ENCODE measurements at places on chromosomes 12 and 14.
A peak's percentile ranks its signal among the peaks of the same experiment; 100 is the strongest.

DNA sequence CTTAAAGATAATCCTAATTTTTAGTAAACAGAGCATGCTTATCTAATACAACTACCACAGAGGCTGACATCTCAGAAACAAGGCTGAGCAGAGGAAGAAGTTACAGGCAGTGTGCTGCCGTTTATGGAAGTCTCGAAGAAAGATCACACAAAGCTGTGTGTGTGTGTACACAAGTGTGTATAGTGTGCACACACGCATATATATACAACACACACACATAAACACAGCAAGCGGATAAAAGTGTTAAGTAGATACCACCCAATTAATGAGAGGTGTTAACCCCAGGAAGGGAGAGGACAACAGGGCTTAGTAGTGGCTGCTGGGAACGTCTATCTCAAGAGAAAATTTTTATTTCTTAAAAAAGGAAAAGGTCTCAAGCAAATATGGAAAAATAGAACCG, 15.3 kb downstream of the CCDC88C start:
- no peak for DNase-seq

DNA sequence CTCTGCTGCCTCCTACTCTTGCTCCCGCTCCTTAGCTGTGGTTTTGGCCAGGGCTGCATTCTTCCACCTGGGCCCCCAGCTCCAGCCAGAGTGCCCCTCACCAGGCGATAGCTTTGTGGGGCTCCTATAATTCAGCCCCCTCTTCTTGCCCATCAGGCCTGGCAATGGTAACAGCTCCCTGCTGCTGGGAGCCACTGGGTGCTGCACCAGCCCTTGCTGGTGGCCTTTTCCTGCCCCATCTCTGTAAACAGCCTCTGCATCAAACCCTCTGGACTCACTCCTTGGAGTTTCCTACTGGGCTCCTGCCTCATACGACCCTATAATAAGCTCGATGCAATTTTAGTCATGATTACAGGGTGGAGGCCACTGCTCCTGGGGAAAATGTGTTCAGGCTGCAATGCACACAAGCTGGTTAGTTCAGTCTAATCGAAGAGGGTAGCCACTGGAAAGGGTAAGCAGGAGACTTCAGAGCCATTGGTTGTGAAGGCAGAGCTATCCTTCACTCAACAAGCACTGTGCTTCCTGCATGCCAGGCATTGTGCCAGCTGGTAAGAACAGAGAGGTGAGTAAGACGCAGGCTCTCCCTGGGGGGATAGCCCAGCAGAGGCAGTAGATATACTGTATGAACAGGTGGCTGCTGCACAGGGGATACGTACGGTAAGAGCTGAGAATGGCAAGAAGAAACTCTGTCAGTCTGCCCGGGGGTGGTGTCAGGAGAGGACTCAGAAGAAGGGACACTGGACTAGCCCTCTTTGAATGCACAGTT, 24.7 kb downstream of the CLMN start:
- no peak for DNase-seq

DNA sequence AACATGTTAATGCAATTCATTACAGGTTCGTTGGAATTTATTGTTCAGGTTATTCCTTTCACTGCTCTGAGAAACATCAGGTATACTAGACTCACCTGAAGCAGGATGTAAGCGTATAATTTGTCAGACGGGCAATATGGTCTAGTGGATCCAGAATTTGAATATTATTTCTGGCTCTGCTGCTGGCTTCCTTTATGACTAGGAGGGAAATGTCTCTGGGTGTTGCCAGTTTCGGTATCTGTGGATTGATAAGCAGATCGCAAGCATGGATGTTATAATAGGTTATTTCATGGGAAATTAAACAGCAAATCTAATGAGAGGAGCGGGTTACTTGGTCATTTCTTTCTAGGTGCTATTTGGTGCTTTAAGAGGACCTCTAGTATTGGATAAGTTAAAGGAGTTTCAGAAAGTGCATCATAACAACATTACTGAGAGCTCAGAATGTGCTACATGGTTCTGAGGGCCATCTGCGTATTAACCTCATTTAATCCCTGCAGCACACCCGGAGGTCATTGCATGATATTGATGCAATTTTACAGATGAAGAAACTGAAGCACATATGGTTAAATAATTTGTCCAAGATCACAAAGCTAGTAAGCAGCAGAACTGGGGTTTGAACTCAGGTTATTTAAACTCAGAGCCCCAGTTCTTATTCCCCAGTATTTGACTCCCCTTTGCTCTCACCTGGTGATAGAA, 47.3 kb upstream of the BCAT1 start:
- no peak for DNase-seq

DNA sequence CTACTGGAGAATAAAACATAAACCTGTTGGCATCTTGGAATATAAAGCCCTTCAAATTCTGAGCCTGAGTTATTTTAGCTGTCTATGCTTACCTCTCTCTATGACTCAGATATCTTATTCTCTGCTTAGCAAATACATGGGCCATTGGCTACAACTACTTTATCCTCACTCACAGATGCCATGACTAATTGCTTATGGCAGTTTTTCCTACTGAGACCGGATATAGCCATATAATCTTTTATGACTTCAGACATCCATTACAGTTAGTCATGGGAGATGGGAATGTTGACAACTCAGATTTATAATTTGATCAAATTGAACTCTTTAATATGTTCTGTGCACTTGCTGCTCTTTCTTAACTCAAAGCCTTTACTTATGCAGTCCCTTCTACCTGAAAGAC, 502.4 kb upstream of the ATP2B1 start:
- no peak for DNase-seq

- DNase-seq, result no peak
These were observed 553.6 kb upstream of the ATP2B1 start for GRCh38 chr12:90262251-90262650.

- DNase-seq, result no peak
These were observed 44.1 kb upstream of the KCNJ8 start for GRCh38 chr12:21818627-21819026.

DNA sequence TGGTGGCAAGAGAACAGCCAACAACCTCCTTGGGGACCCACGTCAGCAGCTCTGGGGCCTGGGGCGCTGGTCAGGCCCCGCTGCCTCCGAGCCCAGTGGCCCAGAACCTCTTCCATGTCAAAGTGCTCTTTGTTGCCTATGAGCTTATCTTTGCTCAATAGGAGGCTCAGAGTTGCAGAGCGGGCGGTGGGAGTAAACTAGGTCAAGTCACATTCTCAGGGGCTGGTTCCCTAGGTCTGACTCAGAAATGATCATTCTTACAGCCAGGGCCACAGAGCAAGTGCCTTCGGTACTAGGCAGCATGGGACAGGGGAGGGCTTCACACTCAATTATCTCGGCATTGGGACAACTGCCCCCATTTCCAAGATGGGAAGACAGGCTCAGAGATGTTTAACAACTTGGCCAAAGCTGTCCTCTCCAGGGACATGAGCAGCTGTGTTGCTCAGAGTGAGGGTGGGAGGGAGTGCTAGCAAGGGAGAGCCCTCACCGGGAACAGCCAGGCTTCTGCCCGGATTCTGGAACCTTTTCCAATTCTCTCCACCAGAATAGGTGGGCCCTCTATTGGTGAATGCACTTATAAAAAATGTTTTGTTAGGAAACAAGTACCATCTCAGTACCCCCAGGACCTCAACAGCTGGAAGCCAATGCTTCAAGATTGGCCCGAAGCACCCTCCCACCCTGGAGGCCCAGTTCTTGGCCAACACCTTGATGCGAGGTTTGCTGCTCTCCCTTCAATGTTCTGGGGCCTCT, 11.9 kb downstream of the SLC25A29 start:
- DNase-seq, result no peak

- DNase-seq, result no peak
These were observed 156.8 kb upstream of the PDE3A start for GRCh38 chr12:20211541-20211940.

GRCh38 chr12:125773033-125773640, 707.9 kb downstream of the AACS start:
- no peak for DNase-seq

DNA sequence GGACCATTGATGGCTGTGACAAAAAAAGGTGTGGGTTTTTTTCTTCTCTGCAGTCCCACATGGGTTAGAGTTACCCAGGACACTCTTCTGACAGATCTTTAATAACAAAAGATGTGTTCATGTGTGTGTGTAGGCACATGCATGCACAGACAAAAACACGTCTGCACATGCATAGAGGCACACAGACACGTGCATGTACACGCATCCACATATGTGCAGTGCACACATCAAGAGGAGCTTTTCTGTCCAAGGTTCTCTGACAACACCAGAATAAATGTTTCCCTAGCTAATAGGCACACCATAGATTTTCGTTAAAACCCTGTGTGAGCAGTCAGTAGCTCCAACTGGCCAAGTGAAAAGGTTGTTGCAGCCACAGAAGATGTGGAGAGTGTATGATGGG, 2.8 kb upstream of the MYL2 start:
- DNase-seq, result no peak

GRCh38 chr12:117412465-117413188, 51.2 kb upstream of the NOS1 start:
- no peak for DNase-seq

- DNase-seq, result no peak
These were observed 26.1 kb downstream of the JDP2 start for GRCh38 chr14:75453817-75454434.

DNA sequence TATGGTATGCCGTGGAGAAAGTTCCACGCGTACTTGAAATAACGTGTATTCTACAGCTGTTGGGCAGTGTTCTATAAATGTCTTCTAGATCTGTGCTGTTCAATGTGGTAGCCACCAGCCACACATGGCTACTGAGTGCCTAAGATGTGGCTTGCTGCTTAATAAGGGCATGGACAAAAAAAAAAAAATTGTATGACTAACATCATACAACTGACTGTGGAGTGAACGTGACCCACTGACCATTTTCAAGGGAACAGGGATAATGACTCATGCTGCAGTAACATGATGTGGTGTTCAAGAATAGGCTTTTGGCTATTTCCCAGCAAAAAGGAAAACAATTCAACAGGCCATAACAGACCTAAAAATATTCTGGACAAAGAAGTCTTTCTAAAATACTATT, 13.0 kb downstream of the ATG14 start:
- peak; percentile 98 for DNase-seq

- peak; percentile 93 for DNase-seq
These were observed 25.4 kb upstream of the EIF4B start for GRCh38 chr12:52980650-52981423.

DNA sequence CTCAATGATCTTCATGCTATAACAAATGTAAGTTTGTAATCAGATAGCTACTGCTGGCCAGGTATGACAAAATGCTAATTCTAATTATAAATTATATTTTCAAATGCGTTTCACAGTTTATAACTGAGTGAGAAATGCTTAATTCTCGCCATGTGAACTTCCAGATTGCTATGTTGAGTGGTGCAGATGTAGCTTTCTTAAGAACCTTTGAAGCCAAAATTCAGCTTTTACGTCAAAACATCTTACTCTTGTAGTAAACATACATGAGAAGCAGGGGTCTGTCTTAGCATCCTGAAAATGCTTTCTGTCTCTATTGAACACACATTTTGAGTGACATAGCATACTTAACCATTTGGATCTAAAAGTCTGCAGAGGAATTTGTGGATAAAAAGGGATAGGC, 176.5 kb upstream of the PRICKLE1 start:
- DNase-seq, result no peak

DNA sequence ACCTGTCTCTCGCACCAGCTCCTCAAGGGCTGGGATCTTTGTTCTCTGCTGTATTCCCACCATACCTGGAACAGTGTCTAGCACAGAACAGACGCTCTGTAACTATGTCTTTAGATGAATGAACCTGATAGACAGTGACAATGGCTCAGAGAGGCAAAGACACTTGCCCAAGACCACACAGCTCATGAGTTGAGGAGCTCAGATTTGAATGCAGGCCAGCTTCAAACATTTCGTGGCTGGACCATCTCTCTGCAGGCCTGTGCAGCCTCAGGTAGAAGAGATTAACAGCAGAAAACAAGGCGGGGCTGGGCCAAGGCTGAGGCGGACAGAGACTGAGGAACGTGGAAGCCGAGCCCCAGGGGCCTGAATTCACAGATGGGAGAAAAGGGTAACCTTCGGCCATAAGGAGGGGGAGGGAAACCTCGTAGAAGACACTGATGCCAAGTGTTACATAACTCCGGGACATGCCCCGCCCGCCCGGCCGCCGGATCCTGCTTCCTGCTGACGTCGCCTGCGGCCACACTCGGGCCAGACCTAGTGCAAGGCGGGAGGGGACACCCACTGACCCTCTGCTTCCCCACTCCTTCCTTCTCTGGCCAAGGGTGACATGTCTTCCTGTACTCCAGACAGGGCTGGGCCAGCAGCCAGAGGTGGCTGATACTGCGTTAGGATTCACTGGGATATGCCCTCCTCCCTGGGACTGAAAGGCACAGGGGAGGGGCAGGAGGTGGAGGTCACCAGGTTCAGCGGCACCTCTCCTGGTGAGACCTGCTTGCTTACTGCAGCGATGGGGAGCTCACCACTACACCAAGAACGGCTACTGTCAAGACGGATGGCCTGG, 86.8 kb downstream of the RFLNA start:
- DNase-seq, result no peak

GRCh38 chr12:111409403-111409779, 3.7 kb downstream of the SH2B3 start:
- DNase-seq, result no peak

GRCh38 chr14:80570930-80571298, 359.6 kb upstream of the DIO2 start:
- DNase-seq, result peak; percentile 5

Measured in HFF-Myc (cell line).